ENCODE measurements at places on chromosomes 5 and 9.

DNA sequence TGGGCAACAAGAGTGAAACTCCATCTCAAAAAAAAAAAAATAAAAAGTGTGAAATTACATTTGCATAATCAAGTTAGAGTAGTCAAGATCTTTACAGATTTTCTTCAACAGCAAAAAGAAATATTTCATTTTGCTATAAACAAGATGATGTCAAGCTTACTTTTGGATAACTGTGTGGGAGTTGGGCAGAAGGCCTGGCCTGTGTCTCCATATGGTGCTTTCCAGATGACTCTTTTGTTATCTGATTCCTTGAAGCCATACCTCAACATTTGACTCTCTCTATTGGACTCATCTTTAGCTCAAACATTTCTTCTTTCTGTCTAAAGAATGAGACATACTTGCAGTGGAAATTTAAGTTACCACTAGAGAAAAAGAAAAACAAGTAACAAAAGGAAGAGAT lies 246.8 kb downstream of the MSX2 start:
- DNase-seq: no peak

GRCh38 chr5:178740181-178740557 lies 9.7 kb upstream of the ZNF354A start:
- no peak for DNase-seq

GRCh38 chr9:21082671-21083070 lies 4.9 kb upstream of the IFNB1 start:
- no peak for DNase-seq

DNA sequence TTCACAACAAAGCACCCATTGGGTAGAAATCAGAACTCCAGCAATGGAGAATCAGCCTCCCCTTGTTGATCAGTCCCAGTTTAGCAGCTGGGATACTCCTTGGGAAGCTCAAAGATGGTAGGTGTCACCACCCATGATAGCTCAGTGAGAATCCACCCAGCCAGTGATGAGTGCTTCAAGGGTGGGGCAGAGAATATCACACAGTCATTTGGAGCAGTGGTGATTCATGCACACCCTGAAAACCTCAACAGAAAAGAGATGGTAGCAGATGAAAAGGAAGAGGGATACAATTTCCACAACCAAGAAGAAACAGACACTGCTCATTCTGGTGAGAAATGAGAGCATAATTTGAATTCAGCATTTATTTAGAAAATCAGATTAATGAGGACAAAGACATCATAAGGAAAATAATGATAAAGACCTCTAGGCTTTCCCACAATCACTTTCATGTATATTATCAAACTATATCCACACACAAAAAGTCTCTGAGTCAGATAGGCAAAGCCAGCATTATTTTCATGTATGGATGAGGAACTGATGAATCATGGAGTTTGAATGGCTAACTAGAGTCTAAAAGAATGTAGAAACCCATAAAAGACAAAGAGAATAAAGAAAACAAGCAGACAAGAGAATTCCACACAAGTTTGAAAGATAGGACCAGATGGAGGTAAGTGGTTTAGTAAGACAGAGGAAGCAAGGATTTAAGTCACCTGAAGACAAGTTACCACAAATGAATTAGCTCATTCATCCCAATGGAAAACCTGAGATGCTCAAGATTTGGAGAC lies 82.9 kb downstream of the FEM1C start:
- DNase-seq: no peak

DNA sequence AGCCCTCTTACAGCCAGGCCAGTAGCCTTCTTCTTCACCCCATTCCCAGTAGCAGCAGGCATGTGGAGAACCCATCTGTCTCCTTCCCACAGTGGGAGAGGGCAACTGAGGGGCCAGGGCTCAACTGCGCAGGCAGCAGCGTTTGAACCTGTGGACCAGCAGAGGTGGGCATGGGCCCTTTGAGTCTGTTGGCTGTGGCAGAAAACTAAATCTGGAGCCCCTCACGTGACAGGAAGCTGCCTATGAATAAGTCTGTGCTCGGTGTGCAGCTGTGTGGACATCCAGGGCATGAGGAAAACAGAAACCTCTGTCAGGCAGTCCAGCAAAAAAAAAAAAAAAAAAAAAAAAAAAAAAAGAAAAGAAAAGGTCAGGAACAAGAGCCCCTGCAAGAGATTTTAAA lies 189.2 kb upstream of the NR3C1 start:
- DNase-seq: no peak

- no peak for DNase-seq
Observed at GRCh38 chr9:37236822-37237221, 116.4 kb downstream of the ZCCHC7 start.

GRCh38 chr5:125595095-125595494 lies 828.1 kb upstream of the GRAMD2B start:
- DNase-seq: no peak

- no peak for DNase-seq
Observed at GRCh38 chr9:125663127-125663526, 43.9 kb downstream of the MAPKAP1 start.

- no peak for DNase-seq
Observed at GRCh38 chr5:154236-154635, 37.1 kb upstream of the LRRC14B start.

DNA sequence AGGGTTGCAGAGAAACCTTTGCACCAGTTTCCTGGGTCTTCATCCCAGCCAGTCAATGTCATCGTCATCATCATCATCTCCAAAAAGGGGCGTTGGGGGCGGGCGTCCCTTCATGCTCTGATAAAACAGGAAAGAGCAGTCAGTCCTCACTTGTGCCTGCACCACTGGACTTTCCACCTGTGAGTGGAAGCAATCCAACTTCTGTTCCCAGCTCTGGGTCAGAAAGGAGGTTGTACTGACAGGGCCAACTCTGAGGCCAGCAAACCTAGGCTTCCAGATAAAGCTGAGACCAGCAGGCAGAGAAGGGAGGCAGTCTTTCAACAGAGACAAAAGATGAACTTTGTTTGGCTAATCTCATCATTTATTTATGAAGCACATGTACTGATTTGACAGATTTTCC lies 15.2 kb downstream of the SLC31A2 start:
- DNase-seq: no peak

- DNase-seq: no peak
Observed at GRCh38 chr5:156949424-156949823, 13.6 kb downstream of the TIMD4 start.

- DNase-seq: no peak
Observed at GRCh38 chr5:148788636-148789035, 37.8 kb upstream of the ADRB2 start.

DNA sequence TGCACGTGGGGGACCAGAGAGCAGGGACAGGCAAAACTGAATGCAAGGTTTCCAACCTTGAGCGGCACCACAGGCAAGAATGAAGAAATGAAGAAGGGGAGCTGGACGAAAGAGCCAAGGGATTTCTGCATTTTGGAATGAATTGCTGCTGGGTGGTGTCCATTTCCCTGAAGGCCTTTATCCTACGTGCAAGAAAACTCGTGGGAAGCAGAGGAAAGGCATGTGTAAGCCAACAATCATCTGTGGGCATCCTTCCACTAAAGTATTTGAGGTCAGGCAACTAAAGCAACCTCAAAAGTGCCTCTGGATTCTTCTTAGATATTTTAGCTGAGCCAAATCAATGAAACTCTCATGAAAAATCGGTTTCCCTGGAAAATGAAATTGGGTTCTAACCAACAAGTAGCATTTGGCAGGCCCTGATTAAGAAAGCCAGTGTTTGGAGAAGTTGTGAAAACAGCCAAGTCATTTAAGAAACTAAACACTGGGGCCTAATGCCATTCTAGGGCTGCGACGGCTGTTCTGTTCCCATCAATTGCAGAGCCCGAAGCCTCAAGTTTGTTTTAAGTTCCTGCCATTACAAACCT lies 4.7 kb upstream of the TGFBI start:
- DNase-seq: peak; percentile 33

GRCh38 chr9:34579104-34579807 lies 10.3 kb downstream of the CNTFR start:
- DNase-seq: no peak

DNA sequence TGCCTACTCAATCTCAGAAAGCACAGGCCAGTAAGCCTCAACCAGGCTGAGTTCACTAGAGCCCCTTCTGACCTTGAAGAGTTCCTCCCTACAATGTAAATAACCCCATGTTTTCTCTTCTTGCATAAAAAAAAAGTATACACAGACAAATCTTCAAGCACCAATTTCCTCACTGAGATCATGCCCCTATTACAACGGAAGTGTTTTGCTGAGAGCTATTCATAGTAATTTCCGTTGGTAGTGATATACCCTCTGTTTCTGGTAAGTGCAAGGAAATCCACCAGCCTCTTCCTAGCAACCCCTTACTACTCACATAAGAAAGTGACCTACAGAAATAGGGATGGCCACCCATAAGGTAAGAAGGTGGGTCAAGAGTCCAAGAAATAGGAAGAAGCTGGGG lies 76.4 kb upstream of the TARS1 start:
- DNase-seq: no peak

DNA sequence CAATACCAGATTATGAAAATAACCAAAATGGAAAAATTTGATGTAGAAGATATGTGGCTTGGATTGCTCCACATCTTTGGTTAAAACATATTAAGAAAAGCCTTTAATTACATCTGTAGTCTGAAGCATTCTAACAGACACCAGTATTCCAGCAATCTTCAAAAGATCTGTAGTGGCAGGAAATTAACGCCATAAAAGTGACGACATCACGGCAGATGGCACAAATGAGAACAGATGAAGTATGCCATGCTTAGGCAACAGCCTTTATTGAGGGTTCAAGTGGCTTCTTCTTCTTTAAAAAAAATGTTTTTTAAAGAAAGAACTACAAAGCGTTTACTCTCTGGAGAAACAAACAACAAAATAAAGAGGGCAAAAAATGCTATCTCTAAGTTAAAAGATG lies 164.2 kb downstream of the MEF2C start:
- no peak for DNase-seq

GRCh38 chr5:160685695-160686094 lies 166.3 kb downstream of the ATP10B start:
- no peak for DNase-seq

GRCh38 chr9:32554107-32554506 lies 1.7 kb upstream of the TOPORS start:
- no peak for DNase-seq

DNA sequence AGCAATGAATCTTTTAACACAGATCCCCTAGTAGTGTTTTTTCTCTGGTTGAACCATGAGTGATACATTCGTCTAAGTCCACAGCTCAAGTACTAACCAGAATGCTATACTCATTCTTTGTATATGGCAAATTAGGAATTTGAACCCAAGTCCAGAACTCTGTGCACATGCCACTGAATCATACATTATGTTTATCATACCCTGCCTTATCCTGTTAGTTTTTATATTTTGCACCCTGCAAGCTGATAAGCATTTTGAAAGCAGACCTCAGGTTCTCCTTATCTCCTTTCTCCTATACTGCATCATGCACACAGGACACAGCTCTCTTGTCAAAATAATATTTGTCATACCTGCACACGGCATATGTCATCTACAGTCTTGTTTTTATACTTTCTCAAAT lies 54.6 kb upstream of the ELL2 start:
- DNase-seq: no peak

DNA sequence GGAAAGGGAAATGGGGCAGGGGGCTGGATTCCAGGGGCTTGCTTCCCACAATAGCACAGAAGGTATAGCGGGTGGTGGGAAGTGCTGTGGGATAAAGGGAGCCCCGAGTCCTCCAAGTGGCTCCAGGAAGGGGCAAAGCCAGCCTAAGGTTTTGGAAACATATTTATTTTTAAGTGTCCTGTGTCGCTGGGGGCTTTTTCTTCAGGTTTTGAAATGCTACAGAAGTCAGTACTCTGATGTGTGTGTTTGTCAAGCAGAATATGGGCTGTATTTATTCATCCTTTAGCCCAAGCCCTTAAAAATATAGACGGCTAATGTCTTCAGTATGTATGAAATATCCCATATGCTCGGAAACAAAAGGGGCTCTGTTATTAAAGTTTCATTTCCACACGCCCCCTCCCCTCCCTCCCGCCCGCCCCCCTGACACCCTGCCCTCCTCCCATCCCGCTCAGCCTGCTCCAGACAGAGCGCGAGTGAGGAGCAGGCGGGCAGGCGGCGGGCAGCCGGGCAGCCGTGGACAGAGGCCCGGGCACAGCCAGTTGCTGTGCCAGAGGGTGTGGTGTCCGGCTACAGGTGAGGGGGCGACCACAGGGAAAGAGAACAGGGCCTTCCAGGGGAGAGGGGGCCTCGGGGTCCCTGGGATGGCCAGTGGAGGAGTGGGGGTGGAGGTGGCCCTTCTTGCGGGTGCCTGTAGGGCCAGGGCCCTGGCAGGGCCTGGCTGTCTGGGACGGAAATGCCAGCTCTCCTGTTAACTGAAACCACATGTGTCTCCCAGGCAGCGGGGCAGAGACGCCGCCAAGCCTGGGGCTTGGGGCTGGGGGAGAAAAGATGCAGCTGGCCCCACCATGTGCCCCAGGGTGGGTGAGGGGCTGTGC lies 39.6 kb upstream of the SYNPO start:
- no peak for DNase-seq

DNA sequence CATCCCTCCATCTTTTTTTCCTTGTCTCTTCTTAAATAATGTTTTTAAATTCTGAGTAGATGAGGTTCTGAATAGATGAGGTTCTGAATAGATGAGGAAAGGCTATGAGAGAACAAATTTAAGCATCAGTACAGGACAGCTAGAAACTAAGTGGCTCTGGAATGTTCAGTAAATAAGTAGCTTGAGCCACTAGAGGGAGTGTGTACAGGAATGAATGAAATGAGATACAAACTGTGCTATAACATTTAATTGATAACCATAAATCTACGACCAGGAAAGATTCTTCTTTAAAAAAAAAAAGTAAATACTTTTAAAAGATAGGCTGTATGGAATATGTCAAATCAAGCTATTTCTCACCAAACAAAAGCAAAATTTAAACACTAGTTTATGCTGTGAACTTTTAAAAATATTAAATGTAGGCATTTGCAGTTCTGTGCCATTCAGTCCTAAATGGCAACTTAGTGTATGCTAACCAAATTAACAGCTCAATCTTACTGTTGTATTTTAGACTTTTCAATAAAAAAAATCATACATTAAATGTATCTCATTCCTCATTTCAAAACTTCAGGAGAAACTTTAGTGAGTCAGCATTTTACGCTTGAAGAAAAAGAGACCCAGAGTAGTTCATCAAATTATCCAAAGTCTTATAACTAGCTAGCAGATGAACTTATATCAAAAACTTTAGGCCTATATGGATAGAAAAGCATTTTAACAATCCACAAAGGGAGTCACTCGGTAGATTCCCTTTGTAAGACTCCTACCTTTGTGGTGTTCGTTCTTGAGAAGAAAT lies 70.4 kb upstream of the SNX2 start:
- no peak for DNase-seq

DNA sequence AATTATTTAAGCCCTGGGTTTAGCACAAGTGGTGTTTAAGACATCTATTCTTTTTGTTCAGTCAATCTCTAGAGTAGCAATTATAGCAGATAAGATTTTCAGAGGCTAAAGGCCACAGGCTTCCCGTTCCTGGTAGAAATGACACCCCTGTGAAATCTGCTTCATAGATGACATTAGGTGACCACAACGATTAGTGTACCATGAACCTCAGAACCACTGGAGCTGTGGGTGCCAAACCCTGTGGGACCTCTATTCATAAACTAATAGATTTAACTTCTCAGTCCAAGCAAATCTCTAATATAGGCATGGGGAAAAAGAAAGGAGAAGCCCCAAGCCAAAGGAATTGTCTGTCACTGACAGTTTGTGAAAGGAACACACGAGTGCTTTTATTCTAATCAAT lies 207.4 kb downstream of the ARRDC3 start:
- no peak for DNase-seq

- DNase-seq: peak; percentile 81
Observed at GRCh38 chr5:148011398-148012137, 52.2 kb upstream of the SPINK5 start.
